Fibroblast of the aortic adventitia (primary cell): ENCODE measurements at places on chromosomes 16 and 17. TPM values are rescaled to one million over a fixed set of nuclear protein-coding genes. Genes with fewer than 3 reads are reported as not detected.

The CCL22 gene
- not detected in 2 replicates for total RNA-seq

The KCNJ12 gene
- total RNA-seq = 1.7 and 2.7 TPM in 2 replicates

The COX6A2 gene
- total RNA-seq = not detected in 2 replicates

The MED9 gene
- 2.1 and 10.9 TPM in 2 replicates for total RNA-seq

The OTOA gene
- total RNA-seq = 0.09 TPM in 1 of 2 replicates, not detected in the other

The NAGS gene
- total RNA-seq = 0.16 and 2.5 TPM in 2 replicates

The KCNG4 gene
- total RNA-seq = not detected in 2 replicates

The SAMD14 gene
- 1.6 and 5.1 TPM in 2 replicates for total RNA-seq

The PIK3R5 gene
- not detected in 2 replicates for total RNA-seq

The NETO2 gene
- 1.7 and 6.0 TPM in 2 replicates for total RNA-seq

The C17orf100 gene
- total RNA-seq = 0.57 and 0.63 TPM in 2 replicates

The ACACA gene
- total RNA-seq = 67.4 and 72.7 TPM in 2 replicates

The TMEM220 gene
- total RNA-seq = 4.1 and 6.2 TPM in 2 replicates

The CDH16 gene
- total RNA-seq = not detected in 2 replicates

The PITPNM3 gene
- total RNA-seq = 0.57 and 1.3 TPM in 2 replicates

The AHSP gene
- total RNA-seq = not detected in 2 replicates
